H9 (cell line): ENCODE measurements at places on chromosomes 11 and 22. TPM values are rescaled to one million over a fixed set of nuclear protein-coding genes. Genes with fewer than 3 reads are reported as not detected.

UBQLN3 gene
- total RNA-seq: not detected in 2 replicates

DGAT2 gene
- total RNA-seq: 2.6 and 2.8 TPM in 2 replicates

DNA sequence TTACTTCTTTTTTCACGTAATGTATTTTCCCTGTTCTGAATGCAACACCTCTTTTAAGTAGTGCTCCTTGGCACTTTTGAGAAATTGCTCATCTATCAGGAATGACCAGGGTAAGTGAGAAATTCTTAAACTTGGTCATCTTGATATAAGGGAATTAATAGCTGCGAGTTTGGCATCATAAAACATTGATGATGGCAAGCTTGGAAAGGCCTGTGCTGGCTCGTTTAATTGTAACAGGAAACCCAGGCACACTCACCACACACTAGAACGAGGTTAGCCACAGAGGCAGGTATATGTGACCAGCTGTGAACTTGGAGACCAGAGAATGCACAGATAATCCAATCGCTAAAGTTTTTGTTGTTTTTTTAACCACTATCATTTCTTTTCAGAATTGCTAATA, 24.3 kb downstream of the FAM118A start:
- no peaks in the 10 kb centered on the region for H3K4me1 ChIP-seq
- DNase-seq: no peak
- H3K4me3 ChIP-seq: no peak overlapping the region
- H3K27ac ChIP-seq: no peak overlapping the region

DNA sequence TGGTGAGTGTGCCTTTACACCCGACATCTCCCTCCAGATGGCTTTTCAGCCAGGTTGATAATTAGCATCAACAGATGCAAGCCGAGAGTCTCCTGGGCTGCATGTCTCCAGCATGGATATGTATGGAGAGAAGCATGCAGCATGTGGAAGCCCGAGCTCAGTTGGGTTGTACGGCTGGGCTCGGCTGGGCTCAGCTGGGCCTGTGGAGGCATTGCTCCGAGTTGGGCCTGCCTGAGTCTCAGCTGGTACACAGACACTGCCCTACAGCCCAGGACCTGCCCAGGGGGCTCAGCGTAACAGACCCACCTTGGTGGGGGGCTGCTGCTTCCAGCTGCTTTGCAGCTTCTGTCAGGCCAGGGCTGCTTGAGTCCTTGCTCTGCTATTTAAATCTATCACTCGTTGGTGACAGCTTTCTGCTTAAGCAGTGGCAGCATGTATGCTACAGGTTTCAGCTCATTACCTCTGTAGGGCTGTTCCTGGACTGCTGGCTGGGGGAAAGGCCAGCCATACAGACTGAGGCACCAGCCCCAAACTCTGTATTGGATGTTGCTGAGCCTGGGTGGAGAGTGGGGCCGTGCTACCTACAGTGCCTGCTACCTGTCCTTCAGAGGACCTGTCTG, 115.5 kb downstream of the TEAD1 start:
- H3K4me3 ChIP-seq: no peak overlapping the region
- H3K36me3 ChIP-seq: no peaks in the 10 kb centered on the region
- H3K27me3 ChIP-seq: no peaks in the 10 kb centered on the region

- H3K36me3 ChIP-seq: no peaks in the 10 kb centered on the region
- DNase-seq: no peak
Measured at GRCh38 chr11:109795234-109795633, 298.0 kb upstream of the ZC3H12C start.

- H3K27ac ChIP-seq: no peak overlapping the region
- no peak overlapping the region for H3K4me3 ChIP-seq
- H3K4me1 ChIP-seq: no peaks in the 10 kb centered on the region
- H3K27me3 ChIP-seq: no peaks in the 10 kb centered on the region
- no peak for DNase-seq
Measured at GRCh38 chr11:61341706-61342105, 8.7 kb downstream of the TKFC start.

DNA sequence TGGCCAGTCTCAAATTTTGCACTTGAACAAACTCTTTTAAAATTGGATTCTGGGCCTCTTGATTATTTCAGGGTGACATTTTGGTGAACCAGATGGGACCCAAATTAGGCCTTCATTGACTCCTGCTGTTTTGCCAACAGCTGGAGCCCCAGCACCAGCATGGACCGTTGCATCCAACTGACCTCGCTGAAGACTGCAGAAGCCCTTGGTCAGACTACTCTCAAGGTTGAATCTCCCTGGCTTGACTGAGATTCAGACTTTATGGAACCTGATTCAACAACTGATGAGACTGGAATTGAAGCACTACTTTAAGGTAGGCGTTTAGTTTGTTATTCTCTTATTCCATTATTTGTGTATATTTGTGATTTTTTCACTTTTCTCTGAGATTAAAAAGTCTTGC, 41.7 kb downstream of the NARS2 start:
- no peak overlapping the region for H3K4me3 ChIP-seq
- no peak for DNase-seq
- H3K4me1 ChIP-seq: no peaks in the 10 kb centered on the region
- no peaks in the 10 kb centered on the region for H3K27me3 ChIP-seq
- H3K36me3 ChIP-seq: peaks cover 11% of the 10 kb centered on the region

CDC42BPG gene
- total RNA-seq: 24.2 and 24.9 TPM in 2 replicates
